ENCODE measurements at places on chromosomes 5 and 9. TPM values are rescaled to one million over a fixed set of nuclear protein-coding genes. Genes with fewer than 3 reads are reported as not detected.

Gene DNAH5
- 0.40 TPM for total RNA-seq

Gene MOB3B
- 14.1 TPM for total RNA-seq

Gene BSPRY
- 6.1 TPM for total RNA-seq

Gene MAMDC2
- total RNA-seq = 1.7 TPM

Gene EDIL3
- total RNA-seq = 42.4 TPM

Gene ADAMTS2
- 55.4 TPM for total RNA-seq

Gene PCDHB10
- total RNA-seq = 3.1 TPM

Gene SPOCK1
- total RNA-seq = 7.7 TPM

Gene ALDH1A1
- total RNA-seq = 563 TPM

Gene EQTN
- 1.1 TPM for total RNA-seq

Gene LRRTM2
- 0.16 TPM for total RNA-seq

Gene SH3TC2
- total RNA-seq = 3.8 TPM

Gene MYO10
- total RNA-seq = 32.3 TPM

DNA sequence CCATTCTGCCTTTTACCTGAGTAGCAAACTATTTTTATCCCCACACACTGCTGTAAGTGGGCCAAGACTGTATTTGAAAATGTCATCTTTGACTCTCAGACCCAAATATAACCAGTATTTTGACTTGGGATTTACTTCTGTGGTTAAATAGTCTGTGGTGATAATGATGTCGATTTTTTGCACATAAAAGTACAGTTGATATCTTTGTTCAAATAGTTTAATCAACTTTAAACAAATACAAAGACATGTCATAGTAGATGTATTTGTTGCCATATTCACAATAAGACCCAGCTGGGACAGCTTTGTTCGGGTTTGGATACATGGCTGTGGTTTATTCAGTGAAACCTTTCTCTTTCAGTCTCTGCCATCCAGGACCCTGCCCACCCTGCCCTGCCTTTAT is 20.4 kb downstream of the NFX1 start:
- DNase-seq = no peak

- DNase-seq = no peak
Observed at GRCh38 chr9:29640507-29640906, 2067.2 kb upstream of the C9orf72 start.

- no peak for DNase-seq
Observed at GRCh38 chr5:73705364-73705763, 79.4 kb downstream of the ARHGEF28 start.

GRCh38 chr5:14854799-14855198 is 16.8 kb downstream of the ANKH start:
- no peak for DNase-seq

- DNase-seq = no peak
Observed at GRCh38 chr5:109329333-109330237, 80.2 kb downstream of the PJA2 start.

DNA sequence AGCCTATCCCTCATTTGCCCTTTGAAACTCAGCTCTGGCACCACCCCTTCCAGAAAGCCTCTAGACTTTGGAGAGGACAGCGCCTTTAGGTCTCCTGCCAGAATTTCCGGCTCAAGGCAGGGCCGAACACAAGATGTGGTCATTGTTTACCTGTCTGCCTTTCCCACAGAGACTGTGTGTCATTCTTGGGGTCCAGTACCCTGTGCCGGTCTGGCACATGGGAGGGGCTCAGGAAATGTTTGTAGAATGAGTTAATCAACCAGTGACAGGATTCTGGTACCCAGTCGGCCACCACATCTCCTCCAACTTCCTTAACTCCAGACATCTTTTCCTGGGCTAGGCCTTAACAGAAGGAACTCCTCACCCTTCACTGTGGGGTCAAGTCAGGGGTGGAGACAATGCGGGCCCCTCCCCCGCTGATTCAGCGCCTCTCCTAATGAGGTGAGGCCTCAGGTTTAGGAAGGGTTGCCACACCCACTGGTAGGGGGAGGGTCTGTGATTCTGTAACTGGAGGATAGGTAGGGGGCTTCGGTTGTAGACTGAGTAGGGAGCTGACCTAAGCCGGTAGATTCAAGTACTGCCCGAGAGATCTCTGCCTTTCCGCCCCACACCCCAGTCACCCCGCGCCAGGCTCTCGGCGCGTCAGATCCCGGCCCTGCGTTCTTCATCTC is 29.3 kb downstream of the PCDH1 start:
- DNase-seq = peak; percentile 69

- no peak for DNase-seq
Observed at GRCh38 chr5:175520321-175520720, 42.0 kb downstream of the SFXN1 start.

- no peak for DNase-seq
Observed at GRCh38 chr9:11962327-11962726, 730.9 kb upstream of the TYRP1 start.

DNA sequence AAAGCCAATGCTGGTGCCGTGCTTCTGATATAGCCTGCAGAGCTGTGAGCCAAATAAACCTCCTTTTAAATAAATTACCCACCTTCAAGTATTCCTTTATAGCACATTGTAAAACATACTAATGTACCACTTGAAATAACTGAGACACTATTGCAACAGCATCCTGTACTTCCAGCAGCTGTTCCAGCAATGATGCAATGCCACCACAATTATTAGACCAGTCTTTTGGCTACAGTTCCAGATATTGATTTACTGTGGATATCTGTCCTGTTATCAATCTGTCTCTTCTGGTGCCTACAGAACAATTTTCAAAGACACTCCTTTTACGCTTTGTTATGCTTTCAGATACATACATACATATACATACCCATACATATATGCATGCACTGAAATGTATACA is 567.9 kb downstream of the TAF11L14 start:
- no peak for DNase-seq

- DNase-seq = peak; percentile 46
Observed at GRCh38 chr9:95511952-95512708, 4.6 kb downstream of the PTCH1 start.

- no peak for DNase-seq
Observed at GRCh38 chr9:114574438-114574837, 13.1 kb upstream of the ATP6V1G1 start.

- DNase-seq = no peak
Observed at GRCh38 chr5:76855961-76856360, 6.1 kb downstream of the S100Z start.

DNA sequence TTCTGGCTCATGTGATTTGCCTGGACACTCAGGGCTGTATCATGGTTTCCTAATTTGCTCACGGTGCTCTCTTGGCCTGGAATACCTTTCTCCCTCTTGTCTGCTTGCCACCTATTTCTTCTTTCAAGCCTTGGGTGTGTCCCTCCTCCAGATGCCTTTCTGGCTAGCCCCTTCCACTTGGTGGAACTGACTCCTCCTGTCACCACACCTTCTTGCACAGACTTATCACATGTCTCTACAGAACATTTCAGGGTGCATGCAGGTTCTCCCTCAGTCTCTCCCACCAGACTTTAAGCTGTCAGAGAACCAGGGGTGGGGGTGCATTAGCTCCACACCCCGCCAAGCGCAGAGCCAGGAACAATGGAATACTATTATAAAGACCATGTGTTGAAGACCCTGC is 1.9 kb downstream of the TBC1D2 start:
- DNase-seq = no peak

GRCh38 chr5:121737120-121737519 is 114.6 kb upstream of the FTMT start:
- DNase-seq = no peak

DNA sequence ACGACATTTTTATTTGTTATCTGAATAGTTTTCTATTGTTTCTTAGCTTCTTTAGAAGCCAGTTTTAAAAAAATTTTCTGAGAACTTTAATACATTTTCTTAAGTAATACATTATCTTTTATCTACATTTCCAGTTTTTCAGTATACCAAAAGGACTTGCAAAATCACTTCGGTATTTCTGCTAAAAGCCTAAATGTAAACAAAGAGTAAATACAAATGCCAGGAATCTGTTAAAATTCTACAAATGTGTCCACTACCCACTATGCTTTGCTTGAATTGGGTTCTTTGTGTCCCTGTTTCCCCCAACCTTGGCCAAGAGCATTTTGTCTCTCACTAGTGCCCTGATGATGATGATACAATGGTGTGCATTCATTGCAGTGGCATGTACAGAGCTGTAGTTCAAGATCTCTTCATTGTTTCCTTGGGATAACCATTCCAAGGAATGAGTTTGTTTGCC is 611.2 kb downstream of the NR2F1-AS1 start:
- DNase-seq = no peak

GRCh38 chr9:35793461-35793860 is 2.1 kb downstream of the NPR2 start:
- DNase-seq = no peak

DNA sequence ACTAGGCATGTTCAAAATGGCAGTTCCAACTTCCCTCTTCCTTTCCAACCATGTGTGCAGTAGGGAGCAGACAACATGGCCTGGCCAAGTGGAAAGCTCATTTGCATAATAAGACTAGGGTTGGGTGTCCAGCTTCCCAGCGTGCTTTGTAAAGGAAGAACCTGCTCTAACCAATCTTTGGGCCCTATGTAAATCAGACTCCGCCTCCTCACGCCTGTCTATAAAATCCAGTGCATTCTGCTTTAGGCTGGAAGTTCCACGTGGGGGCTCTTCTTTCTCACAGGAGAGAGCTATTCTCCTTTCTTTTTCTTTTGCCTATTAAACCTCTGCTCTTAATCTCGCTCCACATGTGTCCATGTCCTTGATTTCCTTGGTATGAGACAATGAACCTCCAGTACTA is 83.4 kb downstream of the GCNT1 start:
- no peak for DNase-seq

- DNase-seq = no peak
Observed at GRCh38 chr9:97779608-97780007, 73.4 kb upstream of the FOXE1 start.

- peak; percentile 90 for DNase-seq
Observed at GRCh38 chr5:179265514-179266290, 79.6 kb downstream of the ADAMTS2 start.

DNA sequence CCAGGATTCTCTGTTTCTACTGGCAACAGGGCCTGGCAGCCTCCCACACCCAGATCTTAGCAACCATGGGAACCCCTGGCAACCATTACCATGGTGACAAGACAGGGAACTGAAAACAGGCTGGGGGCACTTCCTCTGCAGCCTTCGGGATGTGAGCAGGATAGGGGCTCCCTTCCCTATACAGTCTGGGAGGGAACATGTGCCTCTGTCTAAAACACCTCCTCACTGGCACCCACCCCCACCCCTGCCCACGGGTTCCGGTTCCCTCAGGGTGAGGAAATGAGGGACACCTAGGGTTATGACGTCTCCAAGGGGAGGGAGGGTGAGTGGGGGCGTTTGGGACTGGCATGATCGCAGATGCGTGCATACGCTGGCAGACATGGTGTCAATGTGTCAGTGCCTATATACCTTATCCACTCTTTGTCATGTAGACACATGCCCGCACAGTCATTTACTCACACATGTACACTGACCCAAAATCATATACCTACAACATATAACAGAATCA is 3.0 kb upstream of the DNAJB5 start:
- no peak for DNase-seq

- DNase-seq = no peak
Observed at GRCh38 chr5:74073257-74073656, 447.3 kb downstream of the ARHGEF28 start.

DNA sequence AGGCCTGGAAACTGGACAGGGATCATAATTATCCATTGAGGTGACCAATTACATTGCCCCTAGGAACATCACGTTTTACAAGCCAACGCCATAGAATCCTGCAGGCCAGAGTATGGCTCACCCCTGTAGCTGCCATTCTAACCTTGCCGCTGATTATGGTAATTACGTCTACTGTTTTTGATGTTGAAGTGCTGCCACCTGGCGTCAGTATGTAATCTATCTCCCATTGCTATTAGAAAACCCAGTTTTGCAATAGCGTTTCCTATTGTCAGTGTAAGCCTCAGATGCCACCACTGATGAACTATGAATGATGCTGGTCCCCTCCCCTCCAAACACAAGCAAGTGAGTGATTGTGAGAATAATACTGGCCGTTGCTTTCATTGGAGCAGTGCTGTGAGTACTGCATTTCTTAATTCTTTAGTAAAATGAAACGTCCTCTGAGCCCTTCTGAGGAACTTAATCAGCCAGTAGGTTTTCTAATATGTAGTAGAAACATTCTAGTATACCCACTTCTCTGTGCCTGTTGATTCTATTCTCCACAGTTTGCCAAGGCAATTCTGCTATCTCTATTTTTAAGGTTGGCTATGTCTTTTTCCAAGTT is 100.5 kb upstream of the NMUR2 start:
- DNase-seq = peak; percentile 82

DNA sequence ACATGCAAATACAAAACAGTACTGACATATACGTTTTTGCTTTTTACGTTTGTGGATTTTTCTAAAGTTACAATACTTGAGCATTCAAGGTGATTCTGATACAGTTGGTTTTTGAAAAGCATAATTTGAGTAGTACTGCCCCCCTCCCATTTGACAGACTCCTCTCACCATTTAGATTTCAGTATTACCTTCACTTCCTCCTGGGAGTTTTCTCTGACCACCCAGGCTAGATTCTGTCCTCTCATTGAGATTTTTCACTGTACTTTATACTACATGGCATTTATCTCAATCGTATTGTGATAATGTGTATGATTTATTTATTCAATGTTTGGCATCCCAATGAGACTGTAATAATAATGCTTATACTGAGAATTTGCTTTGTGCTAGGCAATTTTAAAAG is 32.8 kb upstream of the SMAD5 start:
- no peak for DNase-seq

- no peak for DNase-seq
Observed at GRCh38 chr5:102498271-102499034, at the start of gene SLCO6A1. Gene SLCO6A1, minus strand, starts transcription at chr5:102499001. Its CDS starts 157 bp downstream, at chr5:102498844.

DNA sequence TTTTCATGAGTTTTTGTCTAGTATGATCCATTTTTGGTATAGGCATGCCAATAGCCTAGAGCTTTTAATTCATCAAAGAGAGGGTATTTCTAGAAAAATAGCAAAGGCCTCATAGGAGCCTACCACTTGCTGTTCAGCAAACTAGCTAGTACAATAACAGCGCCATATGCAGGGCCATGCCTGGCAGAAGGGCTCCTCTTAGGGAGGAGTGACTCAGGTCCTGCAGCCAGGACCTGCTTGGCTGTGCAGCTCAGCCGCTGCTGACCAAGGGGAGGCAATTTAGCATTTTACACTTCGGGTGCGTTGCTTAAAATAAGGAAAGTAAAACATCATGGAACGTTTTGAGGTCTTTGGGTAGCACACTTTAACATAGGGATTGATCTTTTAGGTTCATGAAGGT is 100.6 kb downstream of the TRIO start:
- no peak for DNase-seq

DNA sequence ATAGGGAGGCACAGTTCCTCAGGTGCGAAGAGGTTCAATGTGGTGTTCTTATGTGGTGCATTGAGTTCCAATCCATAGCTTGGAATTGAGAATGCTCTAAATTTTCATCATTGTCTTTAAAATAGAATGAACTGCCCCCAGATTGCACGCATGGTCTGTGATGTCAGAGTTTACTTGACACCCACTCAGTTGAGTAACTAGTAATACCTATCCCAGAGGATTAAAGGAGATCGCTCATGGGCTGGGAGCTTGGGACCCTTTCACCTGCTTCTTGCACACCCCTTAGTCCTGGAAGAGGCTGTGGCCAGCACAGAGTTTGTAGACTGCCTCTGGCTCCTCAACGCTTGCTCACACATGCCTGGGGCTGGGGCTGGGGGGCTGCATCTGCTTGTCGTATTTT is 95.1 kb upstream of the OTULINL start:
- DNase-seq = no peak
